ENCODE measurements at places on chromosomes 12 and 14. TPM values are rescaled to one million over a fixed set of nuclear protein-coding genes. Genes with fewer than 3 reads are reported as not detected.
A peak's percentile ranks its signal among the peaks of the same experiment; 100 is the strongest.

- peak; percentile 6 for DNase-seq
Measured at GRCh38 chr14:59182641-59183040, 5.8 kb upstream of the DAAM1 start.

- no peak for DNase-seq
Measured at GRCh38 chr12:89890161-89890560, 181.5 kb upstream of the ATP2B1 start.

DNA sequence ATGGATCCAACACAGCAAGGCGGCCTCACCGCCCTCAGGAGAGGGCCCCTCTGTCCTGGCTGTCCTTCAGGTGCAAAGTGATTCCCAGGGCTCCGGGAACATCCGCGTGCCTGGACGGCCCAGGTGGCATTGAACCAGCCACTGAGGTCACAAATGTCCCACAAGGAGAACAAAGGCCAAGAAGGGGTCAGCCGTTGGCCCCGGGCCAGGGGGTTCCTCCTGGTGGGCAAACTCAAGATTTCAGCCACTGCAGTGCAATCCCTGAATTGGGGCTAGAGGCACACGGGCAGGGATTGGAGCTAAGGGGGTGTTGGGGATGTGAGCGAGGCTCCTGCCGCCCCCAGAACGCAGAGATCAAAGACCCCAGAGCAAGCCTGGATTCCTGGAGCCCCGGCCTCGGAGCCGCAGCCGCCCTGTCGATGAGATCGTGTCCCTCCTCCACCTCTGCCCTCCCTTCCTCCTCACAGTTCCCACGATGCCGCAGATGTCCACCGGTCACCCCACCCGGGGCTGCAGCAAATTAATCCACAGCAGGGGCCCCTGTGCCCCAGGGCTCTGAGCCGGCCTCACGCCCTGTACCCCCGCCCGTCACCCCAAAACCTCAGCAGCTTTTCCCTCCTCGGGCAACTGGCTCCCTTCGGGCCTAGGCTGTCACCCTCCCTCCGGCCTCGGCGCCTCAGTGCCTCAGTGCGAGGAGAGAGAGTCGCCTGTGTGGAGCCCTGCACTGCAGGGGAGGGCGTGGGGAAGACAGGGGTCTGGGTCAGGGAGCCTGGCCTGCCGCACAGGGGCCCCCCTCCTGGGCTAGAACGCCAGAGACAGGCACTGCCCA, 56.7 kb upstream of the GALNT9 start:
- DNase-seq, result no peak

- no peak for DNase-seq
Measured at GRCh38 chr12:103589517-103589916, 2.4 kb downstream of the STAB2 start.

GRCh38 chr14:100012478-100013327, 52.5 kb upstream of the EVL start:
- DNase-seq, result peak; percentile 33

GRCh38 chr12:124759841-124760503, 103.7 kb downstream of the SCARB1 start:
- DNase-seq, result no peak

Gene APOF
- not detected for total RNA-seq

DNA sequence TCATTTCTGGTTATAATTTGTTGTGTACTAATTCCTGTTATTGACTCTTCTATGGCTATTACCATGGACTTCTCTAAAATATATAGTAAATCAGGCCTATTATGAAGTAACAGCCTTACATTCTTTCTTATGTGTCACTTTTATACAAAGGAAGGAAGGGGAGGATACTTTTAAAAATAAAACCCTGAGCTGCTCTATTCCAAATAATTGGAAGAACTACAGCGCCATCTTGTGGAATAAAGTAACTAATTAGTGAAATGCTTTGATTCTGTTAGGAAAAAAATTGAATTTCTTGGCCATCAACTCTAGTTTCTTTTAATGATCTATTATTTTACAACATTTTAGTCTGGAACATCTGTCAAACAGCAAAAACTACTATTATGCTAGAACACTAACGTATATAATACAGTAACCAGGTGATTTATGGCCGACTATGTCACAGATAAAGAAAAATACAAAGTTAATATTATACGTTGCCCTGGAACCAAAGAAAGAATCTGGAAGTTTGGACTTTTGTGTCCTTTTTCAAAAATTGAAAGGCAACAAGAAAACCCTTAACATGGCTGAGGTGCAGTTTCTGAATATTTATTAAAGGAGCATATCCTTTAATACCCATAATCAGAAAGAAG, 55.0 kb upstream of the NELL2 start:
- DNase-seq, result peak; percentile 63

Gene LRCOL1
- total RNA-seq, result not detected

DNA sequence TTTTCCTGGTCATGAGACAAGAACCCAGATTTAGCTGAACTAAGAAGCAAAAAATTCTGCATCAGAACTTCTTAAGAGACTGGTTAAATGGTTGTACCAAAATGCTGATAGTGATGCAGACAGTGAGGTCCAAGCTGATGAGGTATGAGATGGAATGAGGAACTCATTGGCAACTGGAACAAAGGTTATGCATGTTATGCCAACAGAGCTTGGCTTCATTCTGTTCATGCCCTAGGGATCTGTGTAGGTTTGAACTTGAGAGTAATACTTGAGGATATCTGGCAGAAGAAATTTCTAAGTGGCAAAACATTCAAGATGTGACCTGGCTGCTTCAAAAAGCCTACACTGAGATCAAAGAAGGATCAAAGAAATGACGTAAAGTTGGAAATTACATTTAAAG, 398.0 kb downstream of the FSCB start:
- DNase-seq, result no peak

DNA sequence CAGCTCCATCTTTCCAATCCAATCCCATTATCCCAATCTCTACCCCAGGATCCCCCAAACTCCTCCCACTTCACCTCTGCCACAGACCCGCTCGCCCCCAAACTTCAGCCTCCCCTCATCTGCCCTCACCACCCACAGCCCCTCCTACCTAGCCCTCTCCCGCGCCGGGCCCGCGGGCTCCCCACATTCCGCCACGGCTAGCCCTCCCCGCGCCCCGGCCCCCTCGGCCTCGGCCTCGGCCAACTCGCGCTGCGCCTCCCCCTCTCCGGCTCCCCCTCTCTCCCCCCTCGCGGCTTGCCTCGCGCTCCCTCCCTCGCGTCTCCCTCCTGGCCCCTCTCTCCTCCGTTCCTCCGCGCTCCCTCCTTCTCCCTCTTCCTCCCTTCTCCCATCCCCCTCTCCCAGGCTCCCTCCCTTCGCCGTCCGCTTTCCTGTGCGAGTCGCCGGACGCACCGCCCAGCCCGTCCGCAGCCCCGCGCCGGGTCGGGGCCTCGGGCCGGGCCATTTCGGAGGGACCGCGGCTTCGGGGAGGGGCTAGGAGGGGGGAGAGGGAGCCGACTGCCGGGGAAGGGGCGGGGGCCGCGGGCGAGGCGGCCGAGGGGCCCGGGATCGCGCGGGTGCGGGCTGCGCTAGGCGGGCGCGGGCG, at the start of gene ATN1:
Gene ATN1 (plus strand): TSS at position 581 of the 643 bp plus-strand sequence. CDS start 6,043 bp downstream, outside the sequence.
- peak; percentile 87 for DNase-seq

DNA sequence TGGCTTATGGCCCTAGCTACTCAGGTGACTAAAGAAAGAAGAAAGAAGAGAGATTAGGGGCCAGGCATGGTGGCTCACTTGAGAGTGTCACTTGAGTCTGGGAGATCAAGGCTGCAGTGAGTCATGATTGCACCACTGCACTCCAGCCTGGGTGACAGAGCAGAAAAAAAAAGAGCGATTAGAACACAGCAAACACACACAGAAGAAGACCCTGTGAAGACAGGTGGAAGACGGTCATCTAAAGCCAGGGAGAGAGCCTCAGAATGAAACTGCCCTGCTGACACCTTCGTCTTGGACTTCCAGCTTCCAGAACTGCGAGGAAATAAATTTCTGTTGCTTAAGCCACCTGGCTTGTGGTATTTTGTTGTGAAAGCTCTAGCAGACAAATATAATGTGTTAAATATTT, 17.5 kb upstream of the PPP1CC start:
- DNase-seq, result no peak

- no peak for DNase-seq
Measured at GRCh38 chr12:71194657-71195056, 36.9 kb upstream of the TSPAN8 start.

Gene ACRBP
- total RNA-seq, result 0.64 TPM

Gene CLEC1B
- total RNA-seq, result not detected

DNA sequence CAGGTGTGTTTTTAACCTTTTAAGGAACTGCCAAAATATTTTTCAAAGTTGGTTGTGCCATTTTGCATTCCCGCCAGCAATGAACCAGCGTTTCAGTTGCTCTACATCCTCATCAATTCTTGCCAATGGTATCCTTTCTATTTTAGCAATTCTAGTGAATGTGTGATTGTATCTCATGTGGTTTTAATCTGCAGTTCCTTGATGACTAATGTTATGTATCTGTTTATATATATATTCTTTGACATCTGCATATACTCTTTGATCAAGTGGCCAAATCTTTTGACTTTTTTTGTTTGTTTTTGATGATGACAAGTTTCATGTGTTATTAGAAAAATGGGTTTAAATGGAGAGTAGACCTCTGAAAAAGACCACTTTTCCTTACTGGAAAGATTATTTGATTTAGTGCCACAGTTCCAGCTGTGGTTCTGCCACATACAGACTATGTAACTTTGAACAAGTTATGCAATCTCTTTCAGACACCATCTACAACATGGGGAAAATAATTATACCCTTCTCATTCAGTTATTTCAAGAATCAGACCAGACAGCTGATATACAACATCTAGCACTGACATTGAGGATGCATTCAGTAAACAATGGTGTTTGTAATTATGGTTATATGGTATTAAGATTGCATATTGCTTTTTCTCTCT, 146.3 kb upstream of the CNOT2 start:
- DNase-seq, result no peak

Gene CLEC4A
- 0.32 TPM for total RNA-seq

GRCh38 chr12:63525831-63526230, 142.5 kb downstream of the DPY19L2 start:
- DNase-seq, result no peak

- DNase-seq, result no peak
Measured at GRCh38 chr14:74360163-74360562, 11.9 kb downstream of the VRTN start.

GRCh38 chr14:104973385-104974145, 4.6 kb downstream of the AHNAK2 start:
- DNase-seq, result peak; percentile 52

DNA sequence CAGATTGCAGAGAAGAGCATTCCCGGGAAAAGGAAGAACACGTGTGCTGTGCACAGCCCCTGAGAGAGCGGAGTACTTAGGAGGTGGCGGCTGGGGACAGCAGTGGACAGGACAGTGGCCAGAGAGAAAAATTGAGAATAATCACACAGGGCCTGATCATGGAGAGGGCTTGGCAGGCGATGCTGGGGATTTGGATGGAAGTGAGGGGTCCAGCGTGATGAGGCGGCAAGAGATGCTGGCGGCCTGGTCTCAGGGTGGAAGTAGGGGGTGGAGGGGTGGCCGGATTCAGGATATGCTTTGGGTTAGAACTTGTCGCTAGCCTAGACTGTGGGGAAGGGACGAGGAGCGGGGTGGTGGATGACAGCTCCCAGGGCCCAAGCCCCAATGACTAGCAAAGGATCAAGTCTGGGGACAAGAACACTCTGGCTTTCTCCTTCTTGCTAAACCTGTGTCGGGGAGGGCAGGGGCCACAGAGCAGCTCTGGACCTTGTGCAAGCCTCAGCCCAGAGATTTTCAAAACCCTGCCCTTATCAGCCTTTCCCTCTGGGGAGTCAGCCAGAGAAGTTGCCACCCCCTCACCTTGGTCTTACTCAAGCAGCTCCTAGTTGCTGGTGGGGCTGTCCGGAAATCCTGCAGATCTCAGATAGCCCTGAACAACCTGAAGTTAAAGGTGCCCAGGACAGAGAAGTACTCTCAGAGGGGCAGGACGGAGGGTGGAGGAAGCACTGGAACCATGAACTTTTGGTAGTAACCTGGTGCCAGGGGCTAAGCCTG, 1.3 kb downstream of the HVCN1 start:
- DNase-seq, result no peak

DNA sequence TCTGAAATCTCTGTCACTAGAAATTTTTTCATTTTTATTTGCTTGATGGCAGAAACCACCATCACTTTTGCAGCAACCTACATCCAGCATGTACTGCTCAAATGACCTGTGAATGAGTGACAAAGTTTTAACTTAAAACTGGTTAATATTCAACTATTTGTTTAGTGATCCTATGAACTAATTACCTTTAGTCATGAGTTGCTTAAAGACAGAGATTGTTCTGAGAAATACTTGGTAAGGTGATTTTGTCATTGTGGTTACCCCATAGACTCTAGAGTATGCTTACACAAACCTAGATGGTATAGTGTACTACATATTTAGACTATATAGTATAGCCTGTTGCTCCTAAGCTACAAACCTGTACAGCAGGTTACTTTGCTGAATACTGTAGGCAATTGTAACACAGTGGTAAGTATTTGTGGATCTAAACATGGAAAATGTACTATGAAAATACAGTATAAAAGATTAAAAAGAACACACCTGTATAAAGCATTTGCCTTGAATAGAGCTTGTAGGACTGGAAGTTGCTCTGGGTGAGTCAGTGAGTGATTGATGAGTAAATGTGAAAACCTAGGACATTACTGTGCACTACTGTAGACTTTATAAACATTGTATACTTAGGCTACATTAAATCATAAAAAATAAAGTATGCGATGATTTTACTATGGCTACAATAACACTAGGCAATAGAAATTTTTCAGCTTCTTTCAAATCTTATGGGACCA, 256.6 kb upstream of the PPFIA2 start:
- DNase-seq, result no peak

GRCh38 chr12:6469092-6469491, 1.4 kb downstream of the VAMP1 start:
- no peak for DNase-seq

DNA sequence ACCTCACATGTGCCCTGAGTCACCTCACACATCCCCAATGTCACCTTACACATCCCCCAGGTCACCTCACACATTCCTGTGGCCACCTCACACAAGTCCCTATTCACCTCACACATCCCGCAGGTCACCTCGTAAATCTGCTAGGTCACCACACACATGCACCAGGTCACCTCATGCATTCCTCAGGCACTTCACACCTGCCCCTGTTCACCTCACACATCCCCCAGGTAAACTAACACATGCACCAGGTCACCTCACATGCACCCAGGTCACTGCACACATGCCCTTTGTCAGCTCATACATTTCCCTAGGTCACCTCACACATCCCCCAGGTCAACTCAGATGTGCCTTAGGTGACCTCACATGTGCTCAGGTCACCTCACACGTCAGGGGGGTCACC, 639.8 kb downstream of the TMEM121 start:
- DNase-seq, result no peak

DNA sequence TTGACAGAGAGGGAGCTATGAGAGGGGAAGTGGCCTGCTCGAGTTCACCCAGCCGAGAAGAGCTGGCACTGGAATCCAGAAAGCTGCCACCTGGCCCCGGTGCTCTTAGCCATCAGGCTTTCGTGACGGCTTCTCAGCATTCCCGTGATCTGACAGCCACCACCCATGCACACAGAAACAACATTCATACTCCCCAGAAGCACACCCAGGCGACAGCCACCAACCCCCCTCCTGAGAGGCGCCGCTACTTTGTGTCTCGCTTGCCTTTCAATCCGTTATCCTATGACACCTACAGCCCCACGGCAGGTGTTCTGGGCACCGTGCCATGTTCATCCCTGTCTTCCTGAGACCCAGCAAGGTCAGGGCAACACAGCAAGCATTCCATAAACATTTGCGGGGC, 31.4 kb downstream of the PSMC1 start:
- DNase-seq, result no peak
